ENCODE measurements at places on chromosomes 2 and 18.

GRCh38 chr2:24682304-24682703, 110.9 kb downstream of the PTRHD1 start:
- no peak for DNase-seq

GRCh38 chr2:159713631-159714246, 1.4 kb downstream of the MARCHF7 start:
- no peak for DNase-seq

GRCh38 chr2:198102120-198102519, 297.7 kb downstream of the PLCL1 start:
- DNase-seq = no peak

GRCh38 chr2:216316743-216317142, 55.5 kb downstream of the MARCHF4 start:
- no peak for DNase-seq

- DNase-seq = no peak
Observed at GRCh38 chr18:74264303-74265020, 27.3 kb downstream of the CYB5A start.

DNA sequence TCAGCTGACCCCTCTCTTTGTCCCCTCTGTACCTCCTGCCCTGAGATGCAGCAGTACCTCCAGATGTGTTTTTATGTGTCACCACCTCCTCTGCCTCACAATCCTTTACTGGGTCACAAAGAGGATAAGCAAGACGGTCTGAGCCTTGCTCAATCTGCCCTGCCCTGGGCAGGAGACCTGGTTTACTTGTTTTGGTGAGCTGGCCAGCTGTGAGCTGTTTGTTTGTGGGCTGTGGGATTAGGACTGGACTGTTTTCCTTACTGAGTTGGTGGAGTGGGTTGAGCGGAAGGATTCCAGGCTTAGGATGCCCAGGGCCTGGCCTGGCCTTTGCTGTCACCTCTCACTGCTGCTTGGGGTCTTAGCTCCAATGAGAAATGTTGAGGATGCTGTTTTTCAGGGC, 299.5 kb downstream of the SRBD1 start:
- no peak for DNase-seq

DNA sequence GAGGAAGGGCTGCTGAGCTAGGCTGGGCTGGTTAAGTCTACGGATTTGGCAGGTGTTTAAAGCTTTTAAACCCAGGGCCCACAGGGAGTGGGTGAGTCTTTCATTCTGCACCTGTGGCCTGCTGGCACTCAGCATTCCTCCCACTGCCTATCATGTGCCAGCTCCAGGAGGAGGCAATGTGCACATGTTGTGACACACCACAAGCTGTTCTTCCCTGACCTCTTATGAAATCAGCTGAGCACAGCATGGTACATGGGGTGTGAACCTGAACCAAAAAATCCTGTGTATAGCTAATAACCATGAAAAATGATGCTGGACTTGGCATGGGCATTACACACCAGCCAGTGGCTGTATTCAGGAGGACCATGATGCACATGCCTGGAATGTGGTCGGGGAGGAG, 297.9 kb upstream of the MMADHC start:
- DNase-seq = no peak

- DNase-seq = no peak
Observed at GRCh38 chr2:195319112-195319460, 337.9 kb upstream of the SLC39A10 start.

GRCh38 chr2:38039121-38039910, 36.6 kb downstream of the CYP1B1 start:
- no peak for DNase-seq

DNA sequence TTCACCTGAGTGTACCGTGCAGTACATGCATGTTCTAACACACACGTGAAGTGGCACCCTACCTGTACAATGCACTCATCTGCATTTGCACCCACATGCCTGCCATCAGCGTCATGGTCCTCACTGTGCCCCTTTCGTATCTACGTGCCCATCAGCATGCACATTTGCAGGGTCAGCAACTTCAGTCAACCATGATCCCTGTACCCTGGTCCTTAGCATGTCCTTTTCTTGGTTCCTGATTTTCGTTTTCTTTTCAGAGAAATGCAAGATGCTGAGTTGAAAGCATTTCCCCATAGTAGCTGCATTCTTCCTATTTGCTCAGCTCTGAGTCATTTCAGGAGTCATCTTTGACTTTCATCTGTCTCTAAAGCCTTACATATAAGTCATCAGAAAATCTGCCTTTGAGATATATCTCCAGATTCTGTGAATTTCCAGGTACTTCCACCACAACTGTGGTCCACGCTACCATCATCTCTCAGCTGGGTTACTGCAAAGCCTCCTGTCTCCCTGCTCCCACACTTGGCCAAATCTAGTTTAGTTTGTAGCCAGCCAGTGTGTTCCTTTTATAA, 14.7 kb upstream of the PUM2 start:
- peak; percentile 63 for DNase-seq

DNA sequence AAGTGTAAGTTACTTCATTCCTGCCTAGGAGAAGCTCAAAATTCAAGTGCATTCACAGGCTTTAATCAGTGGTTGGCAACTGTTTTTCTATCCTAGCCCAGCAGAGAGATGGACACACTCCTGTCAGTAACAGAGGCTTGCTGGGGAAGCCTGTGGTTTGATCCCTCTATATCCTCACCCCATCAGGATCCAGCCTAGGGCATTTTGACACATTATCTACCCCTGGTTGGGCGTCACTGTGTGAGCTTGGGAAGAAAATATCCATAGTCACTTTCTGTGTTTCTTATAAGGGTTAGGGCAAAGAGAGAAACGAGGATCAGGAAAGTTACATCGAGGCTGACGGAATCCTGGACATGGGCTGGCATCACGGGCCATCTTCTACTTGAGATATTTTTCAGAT, 10.0 kb downstream of the NT5DC4 start:
- no peak for DNase-seq

GRCh38 chr2:4668381-4668780, 965.0 kb downstream of the DCDC2C start:
- DNase-seq = no peak

- DNase-seq = no peak
Observed at GRCh38 chr18:41347057-41347456, 608.0 kb upstream of the PIK3C3 start.

GRCh38 chr2:41123341-41123740, 671.5 kb upstream of the SLC8A1 start:
- no peak for DNase-seq

DNA sequence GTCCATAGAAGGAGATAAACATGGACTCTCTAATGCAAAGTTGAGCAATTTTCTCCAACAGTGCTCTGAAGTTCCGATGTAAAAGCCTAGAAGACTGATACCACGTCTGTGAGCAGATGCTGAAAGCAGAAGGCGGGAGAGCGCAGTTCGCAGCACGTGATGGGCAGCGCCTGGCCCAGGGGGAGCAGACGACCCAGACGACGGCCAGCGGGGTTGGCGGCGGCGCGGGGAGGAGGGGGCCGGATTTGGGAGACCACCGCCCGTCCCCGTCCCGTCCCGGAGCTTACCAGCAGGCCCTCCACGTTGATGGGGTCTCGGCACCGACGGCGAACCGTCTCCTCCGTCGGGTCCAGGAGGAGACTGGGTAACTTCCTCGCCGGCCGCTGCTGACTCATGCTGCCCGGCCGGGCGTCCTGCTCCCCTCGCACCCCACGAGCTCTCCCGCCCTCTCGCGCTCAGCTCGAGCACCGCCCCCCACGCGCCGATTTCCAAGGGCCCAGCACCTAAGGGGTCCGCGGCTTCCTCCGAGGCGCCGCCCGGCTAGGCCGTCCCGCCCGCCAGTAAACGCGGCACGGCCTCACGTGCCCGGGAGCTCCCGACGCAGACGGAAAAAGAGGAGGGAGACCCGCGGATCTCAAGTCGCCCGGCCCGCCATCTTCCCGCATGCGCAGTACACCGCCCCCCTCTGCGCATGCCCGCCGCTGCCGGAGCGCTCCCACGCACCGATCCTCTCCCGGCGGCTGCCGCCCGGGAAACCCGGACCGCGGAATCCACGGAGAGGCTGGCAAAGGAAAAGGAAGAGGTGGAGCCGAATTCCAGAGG, at the start of gene E2F6:
Gene E2F6 (minus strand): TSS at position 677 of the 822 bp plus-strand sequence. CDS start 282 bp downstream, at position 395.
- DNase-seq = peak; percentile 97

DNA sequence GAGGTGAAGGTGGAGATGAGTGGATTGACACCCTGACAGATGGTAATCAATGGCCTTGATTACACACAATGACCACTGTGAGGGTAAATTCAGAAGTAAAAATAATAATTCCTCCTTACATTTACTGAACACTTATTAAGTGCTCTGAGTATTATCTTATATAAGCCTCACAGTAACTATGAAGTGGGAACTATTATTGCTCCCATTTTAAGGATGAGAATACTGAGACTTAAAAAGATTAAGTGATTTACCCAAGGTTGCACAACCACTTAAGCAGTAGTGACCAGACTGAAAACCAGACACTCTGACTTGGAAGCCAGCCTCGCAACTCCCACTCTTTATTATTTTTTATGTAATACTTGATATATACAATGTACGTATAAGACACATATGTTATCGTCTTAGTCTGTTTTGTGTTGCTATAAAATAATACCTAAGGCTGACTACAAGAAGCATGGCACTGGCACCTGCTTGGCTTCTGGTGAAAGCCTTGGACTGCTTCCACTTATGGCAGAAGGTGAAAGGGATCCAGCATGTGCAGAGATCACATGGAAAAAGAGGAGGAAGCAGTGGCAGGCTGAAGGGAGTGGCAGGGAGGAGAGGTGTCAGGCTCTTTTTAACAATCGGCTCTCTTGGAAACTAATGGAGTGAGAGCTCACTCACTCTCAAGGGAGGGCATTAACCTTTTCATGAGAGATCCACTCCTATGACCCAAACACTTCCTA, 41.5 kb upstream of the C1D start:
- no peak for DNase-seq

GRCh38 chr18:74493689-74494088, 2.5 kb upstream of the CNDP2 start:
- DNase-seq = peak; percentile 52

- DNase-seq = no peak
Observed at GRCh38 chr2:6653281-6653750, 212.4 kb downstream of the CMPK2 start.

- DNase-seq = no peak
Observed at GRCh38 chr2:136124805-136125204, 6.9 kb upstream of the CXCR4 start.

DNA sequence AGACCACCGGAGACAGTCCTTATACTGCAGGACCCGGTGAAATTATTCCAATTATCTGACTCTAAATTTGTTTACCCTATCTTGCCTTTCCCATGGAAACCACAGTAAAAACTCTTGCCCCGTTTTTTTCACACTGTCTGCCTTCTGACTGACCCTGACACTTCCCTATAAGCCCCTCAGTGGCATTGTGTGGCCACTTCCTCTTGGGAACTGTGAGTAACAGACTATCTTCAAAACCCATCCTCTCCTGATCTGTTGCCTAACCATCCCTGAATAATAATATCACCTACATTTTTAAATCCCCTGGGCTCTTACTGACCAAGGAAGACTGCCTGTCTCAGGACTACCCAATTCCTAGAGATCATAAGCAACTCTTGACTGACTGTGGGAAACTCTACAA, 42.6 kb upstream of the RNF152 start:
- DNase-seq = no peak

DNA sequence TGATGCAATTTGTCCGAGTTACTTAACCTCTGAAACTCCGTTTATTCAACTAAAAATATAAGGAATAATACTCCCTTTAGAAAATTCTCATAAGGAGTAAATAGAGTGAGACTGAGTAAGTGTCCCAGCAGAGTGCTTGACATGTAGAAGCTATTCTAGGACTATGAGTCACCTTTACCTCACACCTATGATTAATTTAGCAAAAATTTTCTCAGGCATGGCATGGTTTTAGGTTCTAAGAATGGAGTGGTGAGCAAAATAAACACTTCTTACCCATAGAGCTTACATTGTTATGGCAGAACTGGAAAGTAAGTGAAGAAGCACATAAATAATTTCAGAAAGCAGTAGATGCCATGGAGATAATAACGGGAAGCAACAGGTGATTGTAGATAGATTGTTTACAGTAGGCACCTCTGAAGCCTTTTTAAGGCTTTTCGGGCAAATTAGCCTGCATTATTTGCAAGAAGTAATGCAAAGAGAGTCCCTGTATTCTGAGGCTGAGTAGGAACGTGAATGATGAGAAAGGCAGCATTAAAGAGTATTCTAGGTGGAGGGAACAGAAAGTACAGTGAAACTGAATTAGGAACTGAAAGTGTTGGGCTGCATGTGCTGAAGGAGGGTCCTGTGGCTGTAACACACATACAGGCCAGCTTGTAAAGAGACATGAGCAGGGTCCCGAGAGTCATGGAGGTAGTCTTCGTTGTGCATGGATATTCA, 209.2 kb downstream of the ZNF407 start:
- DNase-seq = no peak

- no peak for DNase-seq
Observed at GRCh38 chr18:51765606-51766360, 568.3 kb upstream of the MEX3C start.

DNA sequence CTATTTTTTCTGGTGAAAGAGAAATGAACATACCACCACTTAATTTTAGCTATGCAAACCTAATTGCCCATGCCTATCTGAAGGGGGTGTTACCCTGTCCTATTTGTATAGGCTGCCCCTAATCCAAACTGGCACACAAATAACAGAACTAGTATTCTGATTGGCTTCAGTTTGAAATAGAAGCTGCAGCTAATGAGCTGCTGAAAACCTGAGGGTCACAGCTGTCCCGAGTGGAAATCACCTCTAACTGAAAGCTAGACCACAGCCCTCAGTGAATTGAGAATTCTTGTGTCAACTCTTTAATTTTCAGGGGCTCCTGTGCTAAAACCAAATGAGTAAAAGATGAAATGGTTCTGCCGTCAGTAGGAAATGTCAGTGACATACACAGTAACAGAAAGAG, 28.7 kb downstream of the CCDC141 start:
- DNase-seq = no peak

- DNase-seq = no peak
Observed at GRCh38 chr2:53576166-53576565, 191.4 kb upstream of the CHAC2 start.

DNA sequence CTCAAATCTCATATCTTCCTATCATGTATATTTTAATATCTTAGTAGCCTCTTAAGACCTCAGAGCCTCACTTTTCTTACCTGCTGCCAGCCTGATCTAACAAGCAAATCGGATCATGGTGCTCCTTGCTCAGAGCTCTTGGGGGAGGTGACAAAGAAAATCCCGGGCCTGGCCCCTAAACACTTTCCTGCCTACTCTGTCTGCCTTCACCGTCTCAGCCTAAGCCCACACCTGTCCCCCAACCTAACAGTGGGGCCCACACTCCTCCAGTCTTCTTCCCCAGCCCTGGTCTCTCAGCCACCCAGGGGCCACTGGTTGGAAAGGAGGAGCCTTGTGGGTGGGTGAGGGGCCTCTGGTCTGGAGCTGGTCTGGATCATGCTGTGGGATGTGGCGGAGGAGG, 207.3 kb downstream of the HAUS1 start:
- DNase-seq = no peak

GRCh38 chr18:12369211-12369610, 7.8 kb downstream of the AFG3L2 start:
- DNase-seq = peak; percentile 37

GRCh38 chr2:231554748-231555545, 24.7 kb upstream of the NMUR1 start:
- no peak for DNase-seq

GRCh38 chr2:182144776-182145165, 159.1 kb downstream of the PPP1R1C start:
- DNase-seq = no peak
